Activated CD4-positive, alpha-beta T cell treated with anti-CD3 and anti-CD28 coated beads, Interleukin-10, Interleukin-2, amounts not matched to agents 100 ng/mL and 50 ng/mL, durations not matched to agents 16 hours and 8 hours (primary cell): ENCODE measurements at places on chromosomes 7 and 10.
A peak's percentile ranks its signal among the peaks of the same experiment; 100 is the strongest.

- no peak for DNase-seq
These were observed 67.5 kb downstream of the CUX1 start for GRCh38 chr7:101884671-101885596.

- no peak for DNase-seq
These were observed 1.5 kb upstream of the ANTXRL start for GRCh38 chr10:46285300-46285699.

DNA sequence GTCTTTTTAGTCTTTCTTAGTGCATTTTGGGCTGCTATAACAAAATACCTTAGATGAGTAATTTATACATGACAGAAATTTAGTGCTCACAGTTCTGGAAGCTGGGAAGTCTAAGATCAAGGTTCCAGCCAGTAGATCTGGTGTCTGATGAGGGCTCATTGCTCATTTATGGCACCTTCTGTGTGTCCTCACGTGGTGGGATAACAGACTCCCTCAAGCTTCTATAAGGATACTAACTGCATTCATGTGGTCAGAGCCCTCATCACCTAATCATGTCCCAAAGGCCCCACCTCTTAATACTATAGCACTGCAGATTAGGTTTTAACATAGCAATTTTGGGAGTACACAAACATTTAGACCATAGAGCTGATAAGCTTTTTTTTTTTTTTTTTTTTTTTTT, 80.4 kb downstream of the ZNRF2 start:
- no peak for DNase-seq

DNA sequence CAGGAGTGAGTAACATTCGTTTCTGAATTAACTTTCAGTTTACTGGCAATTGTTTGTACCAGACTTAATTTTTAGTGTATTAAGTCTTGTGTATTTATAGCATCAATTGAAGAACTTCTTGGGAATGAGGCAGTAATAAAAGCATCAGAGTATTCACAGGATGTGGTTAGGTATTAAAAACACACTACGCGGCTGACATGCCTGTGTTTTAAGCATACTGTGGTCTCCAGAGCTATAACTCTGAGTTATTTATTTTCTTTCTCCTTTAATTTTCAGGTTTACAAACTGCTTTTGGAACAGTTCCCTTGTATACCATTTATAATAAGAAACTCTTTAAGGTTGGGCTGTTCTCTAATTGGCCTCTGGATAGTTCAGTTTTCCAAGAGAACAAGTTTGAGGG, 626.1 kb upstream of the NRG3 start:
- DNase-seq: no peak

- no peak for DNase-seq
These were observed 124.6 kb upstream of the SEC61G start for GRCh38 chr7:54883576-54883975.

DNA sequence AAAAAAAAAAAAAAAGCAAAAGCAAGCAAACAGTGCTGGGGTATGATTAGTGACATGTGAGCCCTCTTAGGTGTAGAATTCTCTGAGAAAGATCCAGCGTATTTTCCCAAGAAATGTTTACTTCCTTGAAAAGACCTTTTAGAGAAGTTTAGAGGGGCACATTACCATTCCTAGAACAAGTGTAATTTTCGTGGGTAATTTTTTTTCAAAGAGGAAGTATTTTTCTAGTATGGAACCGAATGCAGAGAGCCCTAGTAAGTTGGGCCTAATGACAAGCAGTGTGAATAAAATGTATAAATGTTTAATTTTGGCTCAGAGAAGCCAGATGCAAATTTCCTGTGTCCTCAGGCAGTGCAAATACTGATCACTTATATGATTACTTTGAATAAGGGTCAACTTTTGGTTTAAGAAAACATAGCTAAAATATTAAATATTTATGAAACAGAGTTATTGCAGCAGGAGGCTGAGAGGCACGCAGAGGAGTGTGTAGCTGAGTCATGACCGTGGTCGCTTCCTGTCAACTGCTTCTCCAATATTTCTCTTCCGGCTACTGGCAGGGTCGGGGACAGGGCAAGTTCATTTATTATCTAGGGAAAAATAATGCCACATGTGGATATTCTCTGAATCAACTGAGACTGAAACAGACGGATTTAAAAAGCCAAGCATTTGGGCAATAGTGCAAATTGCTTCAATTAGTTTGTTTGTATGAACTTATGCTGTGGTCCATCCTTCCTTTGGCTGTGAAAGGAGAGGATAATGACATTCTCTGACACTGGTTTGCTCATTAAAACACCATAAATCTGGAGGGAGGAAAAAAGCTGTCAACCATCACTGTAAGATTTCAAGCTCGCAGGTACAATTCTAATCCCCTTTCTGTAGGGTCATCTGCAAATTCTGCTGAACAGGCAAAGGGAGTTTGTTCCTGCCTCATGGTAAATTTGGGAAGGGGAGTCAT, 495.2 kb downstream of the GLRX3 start:
- DNase-seq: no peak

DNA sequence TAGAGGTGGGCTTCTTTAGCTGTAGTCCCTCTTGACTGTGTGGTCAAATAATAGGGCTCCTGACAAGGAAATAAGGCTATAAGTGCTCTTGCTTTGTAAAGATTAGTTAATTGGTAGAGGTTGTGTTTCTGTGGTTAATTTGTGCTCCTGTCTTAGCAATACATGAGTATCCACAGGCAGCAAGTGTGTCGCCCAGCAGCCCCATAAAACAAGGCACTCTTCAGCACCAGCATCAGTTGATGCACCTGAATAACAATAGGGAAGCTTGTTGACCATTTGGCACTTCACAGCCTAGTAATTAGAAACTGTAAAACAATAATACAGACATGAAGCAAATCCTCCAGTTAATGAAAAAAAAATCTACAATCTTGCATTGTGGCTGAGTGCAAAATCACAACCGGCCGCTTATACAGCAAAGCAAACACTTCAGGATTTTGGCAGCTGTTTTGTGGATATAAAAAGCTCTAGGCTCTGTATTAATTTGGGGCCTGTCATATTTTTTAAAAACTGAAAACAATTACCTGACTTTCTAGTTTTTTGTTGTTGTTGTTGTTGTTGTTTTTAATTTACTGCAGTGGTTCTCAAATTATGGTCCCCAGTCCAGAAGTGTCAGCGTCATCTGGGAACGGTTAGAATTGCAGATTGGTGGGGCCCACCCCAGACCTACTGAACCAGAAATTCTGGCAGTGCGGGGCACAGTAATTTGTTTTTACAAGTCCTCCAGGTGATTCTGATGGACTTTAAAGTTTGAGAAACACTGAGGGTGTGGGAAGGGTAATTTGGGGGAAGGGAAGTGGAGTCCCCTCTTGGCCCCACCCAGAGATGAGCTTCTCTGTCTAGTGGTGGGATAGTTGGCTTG, 56.8 kb downstream of the AUTS2 start:
- no peak for DNase-seq

DNA sequence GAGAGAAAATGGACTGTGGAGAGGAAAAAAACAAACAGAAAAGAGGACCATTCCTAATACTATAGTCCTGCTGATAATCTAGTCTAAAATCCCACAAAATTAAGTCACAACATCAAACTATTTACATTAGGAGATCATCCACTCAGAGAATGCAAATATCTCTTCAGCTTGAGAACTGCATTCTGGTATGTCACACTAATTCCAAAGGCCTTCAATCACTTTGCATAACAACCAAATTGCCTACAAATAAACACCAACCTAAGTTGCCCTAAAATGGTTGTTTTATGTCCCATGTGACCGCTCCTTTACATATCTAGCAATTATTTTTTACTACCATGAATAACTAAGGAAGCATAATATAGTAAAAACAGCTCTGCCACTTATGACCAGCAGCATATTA, 264.3 kb downstream of the CACNA2D1 start:
- DNase-seq: no peak

- DNase-seq: no peak
These were observed 42.5 kb upstream of the FZD8 start for GRCh38 chr10:35684586-35684985.

- no peak for DNase-seq
These were observed 233.4 kb downstream of the ARHGAP12 start for GRCh38 chr10:31694929-31695837.

- peak; percentile 9 for DNase-seq
These were observed 29.3 kb upstream of the ERCC6 start for GRCh38 chr10:49568235-49568634.

- DNase-seq: peak; percentile 30
These were observed 13.1 kb downstream of the EPC1 start for GRCh38 chr10:32333849-32334248.

GRCh38 chr10:42754155-42755027, 28.2 kb upstream of the BMS1 start:
- peak; percentile 7 for DNase-seq

DNA sequence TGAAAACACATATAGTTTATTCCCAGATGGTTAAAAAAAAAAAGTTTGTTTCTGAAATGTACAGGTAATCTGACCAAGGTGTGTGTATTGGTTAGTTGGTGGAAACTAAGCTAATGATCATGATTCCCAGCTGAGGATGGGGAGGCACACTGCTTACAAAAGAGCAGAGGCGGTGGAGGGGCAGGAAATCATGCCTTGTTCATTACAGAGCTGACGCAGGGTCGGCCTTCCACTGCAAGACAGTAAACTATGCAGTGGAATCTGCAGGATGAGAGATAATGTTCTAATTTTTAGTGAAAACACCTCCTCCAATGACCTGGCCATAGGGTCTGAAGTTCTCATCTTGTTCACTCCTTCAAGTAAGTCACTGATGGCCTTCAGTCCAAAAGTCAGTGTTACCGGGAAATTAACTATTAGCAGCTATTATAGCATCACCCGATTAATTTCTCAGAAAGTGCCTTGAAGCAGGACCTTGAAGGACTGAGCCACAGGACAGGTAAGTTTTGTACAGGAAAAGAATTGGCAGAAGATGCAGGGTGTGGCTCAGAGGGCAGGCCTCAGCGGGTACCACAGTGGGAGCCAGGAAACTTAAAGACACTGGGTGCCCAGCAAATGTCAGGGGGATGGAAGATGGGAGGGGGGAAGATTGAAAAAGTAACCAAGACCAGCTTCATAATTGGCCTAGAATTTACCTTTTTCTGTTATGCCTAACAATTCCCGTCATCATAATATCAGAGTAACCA, 36.0 kb downstream of the MYOF start:
- no peak for DNase-seq

DNA sequence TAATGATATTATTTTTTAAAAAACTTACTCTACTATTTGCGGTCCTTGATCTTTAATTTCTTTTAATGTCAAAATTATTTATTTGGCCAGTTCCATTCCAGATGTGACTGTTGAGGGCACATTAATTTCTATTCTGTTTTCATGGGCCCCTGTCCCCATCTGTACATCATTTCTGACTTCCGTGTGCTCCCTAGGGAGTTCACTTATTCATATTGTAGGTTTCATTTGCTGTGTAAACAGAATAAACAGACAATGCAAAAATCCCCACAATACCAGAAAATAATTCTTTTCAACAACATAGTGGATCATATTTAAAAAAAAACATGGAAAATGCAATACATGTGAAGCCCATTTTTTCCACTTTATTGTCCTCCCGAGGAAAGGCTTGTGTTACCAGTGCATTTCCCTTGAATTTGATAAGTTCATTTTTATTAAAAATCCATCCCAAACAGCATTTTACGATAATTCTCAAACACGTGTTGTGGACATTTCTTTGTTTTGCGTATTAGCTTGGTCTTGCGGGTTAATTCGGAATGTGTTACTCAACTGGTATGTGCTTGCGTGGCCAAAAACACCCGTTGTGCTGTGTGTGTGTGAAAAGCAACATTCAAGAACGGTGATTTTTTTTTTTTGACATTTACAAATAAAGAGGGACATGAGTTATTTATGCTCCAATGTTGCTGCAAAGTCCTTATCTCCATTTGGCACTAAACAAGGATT, 138.4 kb downstream of the MGMT start:
- no peak for DNase-seq

DNA sequence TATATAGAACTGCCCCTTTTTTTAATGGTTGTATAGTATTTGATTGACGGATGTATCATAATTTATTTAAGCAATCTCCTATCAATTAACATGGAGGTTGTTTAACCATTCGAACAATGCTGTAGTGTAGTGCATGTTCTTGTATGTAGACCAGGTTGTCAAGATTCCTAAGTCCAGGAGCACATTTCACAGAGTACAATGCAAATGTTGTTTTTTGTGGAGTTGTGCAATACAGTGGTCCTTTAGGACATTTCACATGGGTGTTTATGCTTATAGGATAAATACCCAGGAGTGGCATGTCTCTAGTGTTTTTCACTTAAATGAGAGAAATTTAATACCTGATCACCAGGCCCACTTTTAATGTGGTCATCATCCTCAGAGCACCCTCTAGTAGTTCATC, 8.1 kb downstream of the ASB4 start:
- no peak for DNase-seq

DNA sequence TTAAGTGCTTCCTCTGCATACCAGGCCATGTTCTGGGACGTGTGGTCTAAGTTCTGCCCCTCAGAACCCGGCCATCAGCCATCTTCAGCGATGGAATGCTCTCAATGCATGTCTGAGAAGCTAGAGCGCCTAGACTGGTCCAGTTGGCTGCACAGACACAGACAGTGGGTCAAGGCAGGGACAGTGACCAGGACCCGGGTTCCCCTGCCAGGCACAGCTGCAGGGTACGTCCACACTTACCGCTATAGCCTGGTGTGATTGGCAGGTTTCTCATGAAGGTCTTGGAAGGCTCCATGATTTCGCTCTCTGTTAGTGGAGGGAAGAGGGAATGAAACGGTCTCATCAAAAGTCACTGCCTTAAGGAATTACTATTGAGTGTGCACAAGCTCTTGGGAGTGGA, 47.3 kb downstream of the PNLIPRP2 start:
- DNase-seq: no peak

DNA sequence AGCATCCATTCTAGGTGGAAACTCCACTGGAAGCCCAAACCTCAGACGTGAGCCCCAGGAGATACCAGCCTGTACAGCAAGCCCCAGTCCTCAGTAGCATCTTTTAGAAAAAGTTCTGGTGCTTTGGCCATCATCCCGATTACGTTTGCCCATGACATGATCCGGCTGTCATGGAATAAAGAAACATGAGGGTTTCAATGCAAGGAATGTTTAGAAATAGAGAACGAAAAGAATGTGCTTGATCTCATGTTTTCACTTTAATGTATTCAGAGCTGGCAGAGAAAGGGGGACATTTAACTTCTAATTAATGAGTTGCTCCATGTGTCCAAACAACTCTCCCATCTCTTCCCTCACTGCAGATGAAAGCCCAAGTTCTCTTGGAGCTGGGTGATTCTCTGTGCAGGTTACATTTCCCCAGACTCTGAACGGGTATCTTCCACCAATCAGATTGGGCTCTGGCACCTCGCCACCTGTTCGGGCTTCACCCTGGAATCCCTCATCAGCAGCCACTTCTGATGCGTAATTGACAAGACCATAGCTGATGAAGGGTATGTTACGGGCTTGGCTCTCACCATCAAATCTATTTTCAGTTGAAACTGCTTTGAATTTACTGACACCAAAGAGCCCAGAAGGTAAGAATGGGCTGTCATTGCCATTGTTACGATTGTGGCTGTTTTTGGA, 165.3 kb downstream of the PLXNA4 start:
- no peak for DNase-seq

DNA sequence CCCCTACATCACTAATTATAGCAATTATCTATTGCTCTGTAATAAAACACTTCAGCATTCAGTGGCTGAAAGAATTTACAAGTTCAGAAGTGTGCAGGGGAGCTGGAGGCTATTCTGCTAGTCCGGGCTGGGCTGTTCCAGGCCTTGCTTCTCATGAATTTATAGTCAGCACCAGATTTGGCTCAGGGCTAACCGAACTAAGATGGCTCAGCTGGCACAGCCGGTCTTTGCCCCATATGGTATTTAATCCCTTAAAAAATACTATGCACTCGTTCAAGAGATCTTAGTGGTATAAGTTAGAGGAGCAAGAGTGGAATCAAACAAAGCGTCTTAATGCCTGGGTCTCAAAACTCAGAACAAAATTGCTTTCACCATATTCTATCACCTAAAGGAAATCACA, 932.9 kb downstream of the XPNPEP1 start:
- DNase-seq: no peak

GRCh38 chr7:139738101-139738489, 39.7 kb downstream of the HIPK2 start:
- DNase-seq: no peak
